ENCODE measurements at places on chromosomes 2 and 18.

- DNase-seq, result no peak
These were observed 89.6 kb downstream of the ITGB1BP1 start for GRCh38 chr2:9333591-9334171.

DNA sequence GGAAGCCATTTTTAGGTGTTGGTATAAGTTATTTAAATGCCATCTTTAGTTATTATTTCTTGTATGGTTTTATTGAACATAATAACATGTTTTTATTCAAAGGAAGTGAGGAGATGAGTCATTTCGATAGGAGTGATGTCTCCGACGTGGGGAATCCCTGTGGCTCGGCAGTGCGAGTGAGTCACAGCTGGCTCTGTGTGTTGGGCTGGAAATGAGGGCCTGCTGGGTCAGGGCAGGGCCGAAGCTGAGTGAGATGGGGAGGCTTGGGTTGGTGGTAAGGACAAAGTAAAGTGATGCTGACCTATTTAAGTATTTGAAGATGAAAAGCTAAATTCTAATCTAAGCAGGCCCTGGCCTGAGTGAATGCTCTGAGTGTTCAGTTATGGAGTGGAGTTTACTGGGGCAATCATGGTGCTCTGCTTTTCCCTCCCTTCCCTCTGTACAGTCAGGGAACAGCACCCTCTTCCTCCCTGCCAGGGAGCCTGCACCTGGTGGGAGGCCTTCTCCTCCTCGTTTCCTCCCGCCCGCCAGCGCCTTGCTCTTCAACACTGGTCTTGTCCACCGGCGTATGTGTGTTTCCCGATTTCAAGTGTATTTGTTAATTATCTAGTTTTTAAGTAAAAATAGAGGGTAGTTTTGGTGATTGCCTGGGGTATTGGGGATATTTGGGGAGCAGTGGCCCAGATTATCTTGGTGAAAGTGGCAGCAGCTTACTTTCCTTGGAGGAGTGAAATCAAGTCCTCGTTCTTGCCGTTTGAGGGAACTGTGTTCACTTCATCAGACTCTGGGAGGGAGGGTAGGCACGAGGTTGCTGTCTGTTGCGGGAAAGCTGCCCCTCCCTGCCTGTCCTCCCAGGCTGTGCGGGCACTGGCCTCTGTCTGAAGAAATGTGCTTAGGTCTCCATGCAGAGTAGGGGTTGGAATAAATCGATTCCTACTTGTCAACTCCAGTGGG lies 157.0 kb downstream of the LDLRAD4 start:
- peak; percentile 52 for DNase-seq

DNA sequence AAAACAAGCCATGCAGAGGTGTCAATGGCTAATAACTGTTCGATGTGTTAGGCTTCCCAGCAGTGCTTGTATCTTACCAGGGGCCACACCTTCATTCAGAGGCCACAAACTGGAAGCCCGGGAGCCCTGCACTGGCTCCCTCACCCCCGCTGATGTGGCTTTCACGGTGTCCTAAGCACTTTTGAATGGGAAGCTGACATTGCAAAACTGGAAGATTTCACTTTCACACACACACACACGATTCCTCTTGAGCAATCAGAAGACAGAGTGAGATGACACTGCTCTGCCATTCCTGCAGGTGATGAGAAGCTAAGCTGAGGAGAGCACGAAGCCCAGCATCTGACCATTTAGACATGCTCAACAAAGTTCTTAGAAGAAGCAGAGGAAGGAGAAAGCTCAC lies 8.6 kb upstream of the ZNF407 start:
- no peak for DNase-seq

DNA sequence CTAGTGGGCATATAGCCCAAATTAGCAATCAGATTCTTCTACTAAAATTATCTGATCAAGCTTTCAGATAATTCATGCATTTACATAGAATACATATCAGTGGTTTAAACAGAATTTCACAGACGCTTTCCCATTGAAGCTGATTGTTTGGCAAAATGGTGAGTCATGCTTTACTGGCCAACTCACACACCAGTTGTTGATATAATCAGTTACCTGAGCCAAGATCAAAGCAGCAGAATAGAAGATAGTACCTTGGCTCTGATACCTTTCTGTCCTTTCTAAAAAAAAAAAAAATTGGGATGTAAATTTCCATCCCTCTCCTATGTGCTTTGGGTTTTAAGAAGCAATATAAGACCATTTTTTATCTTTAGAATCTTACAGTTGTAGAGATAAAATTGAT lies 178.0 kb downstream of the MCFD2 start:
- no peak for DNase-seq

DNA sequence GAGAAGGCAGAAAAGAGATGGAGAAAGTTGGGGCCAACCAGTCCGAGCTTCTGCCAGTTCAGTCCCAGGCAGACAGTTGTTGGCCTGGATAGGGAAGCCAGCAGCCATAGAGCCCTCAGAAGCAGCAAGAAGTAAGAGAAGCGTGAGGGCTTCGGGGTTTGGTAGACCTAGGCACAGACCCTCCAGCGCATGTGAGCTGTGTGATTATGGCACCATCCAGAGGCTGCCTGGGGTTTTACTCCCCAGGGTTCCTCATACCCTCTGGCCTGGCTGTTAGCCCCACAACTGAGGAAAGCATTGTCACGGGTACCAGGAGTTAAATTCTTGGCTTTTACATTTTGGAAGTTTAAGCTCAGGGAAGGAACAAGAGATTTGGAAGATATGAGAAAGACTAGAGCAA lies 93.7 kb upstream of the RAB6C start:
- DNase-seq, result no peak

GRCh38 chr2:190903693-190904450 lies 23.3 kb downstream of the GLS start:
- no peak for DNase-seq

DNA sequence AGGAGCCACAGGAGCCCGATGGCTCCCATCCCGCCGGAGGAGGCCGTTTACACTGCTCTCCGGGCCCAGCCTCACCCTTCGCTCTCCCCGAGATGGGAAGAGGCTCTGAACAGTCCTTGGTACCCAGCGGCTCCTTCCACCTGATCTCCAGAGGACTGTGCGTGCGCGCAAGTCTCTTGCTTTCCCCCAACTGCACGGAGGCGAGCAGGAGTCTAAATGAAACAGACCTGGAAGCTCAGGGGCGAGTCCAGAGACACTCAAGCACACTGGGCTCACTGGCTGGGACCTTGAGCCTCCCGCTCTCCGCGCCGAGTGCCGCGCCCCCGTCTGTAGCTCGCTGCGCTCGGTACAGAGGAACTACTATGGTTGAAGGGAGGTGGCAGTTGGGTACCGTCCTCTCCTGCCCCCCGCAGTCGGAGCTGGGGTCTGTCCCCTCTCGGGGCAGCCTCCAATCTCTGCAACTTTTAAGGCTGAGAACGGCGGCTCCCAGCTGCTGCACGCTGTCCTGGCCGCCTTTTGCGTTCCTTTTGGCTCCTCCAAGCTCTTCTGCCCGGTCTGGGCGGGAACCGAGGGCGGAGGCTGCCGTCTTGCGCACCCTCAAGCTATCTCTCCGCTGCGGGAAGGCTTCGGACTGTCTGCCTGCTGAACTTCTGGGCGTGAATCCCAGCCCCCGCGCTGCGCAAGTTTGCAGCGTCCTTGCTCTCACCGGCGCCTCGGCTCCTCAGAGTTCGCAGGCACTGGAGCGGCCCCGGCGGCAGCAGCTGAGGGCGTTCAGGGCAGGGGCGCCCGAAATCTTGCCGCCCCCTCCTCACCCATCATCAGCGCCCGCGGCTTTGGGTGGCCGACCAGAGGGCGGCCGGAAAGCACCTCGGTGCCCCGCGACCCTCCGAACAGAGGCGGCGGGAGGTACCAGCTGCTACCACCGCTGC lies 491 bp downstream of the ALK start:
- DNase-seq, result no peak

- DNase-seq, result no peak
These were observed 4.2 kb upstream of the AP1S3 start for GRCh38 chr2:223841436-223842190.

GRCh38 chr2:218734190-218734975 lies 23.7 kb downstream of the TTLL4 start:
- no peak for DNase-seq

DNA sequence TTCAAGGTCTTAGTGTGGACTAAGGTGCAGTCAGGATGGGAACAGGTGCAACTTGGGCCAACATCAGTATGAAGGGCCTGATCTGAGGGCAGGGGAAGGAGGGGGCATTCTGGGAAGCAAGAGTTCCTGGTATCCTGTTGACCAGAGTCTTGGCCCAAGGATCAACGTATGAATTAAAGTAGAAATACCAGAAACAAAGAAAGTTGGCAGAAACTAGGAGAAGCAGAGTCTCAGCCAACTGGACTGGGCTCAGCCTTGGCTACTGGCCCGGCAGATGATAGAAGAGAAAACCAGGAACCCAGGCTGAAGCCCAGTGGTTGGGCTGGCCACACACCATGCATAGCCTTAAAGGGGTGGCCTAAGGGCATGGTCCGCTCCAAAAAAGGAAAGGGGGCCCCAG lies 2.3 kb downstream of the CETN1 start:
- DNase-seq, result no peak

DNA sequence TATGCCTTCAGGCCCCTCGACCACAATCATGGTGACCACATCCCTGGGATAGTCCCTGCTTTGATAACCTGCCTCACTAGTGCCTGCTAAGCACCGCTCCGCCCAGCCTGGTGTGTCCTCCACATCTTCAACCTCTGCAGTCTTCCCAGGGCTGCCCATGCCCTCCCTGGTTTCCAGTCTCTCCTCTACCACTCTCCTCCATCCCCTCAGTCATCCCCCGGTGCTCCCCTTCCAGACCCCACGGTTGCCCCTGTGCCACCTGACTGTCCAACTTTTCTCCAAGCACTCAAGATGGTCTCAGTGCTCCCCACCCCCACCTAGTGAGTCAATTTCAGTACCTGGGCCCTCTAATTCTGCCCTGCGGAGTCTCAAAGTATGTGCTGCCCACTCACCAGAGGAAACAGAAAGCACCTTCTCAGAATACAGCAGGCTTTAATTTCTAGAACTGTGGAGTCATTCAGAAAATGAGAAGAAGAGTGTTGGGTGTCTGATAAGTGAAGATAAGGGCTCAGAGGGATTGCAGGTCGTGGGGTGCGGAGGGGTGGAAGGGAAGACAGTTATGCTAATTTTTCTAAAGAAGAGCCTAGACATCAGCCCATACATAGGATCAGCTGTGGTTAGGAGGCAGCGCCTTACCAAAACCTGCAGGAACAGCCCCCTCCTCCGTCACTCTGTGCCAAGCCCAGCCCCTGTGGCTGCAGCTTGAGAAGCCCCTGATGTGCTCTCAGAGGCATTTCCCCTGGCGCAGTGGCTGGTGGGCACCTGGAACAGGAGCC lies 53.6 kb upstream of the CAB39 start:
- DNase-seq, result no peak

GRCh38 chr18:34709104-34709503 lies 994 bp upstream of the DTNA start:
- DNase-seq, result no peak

DNA sequence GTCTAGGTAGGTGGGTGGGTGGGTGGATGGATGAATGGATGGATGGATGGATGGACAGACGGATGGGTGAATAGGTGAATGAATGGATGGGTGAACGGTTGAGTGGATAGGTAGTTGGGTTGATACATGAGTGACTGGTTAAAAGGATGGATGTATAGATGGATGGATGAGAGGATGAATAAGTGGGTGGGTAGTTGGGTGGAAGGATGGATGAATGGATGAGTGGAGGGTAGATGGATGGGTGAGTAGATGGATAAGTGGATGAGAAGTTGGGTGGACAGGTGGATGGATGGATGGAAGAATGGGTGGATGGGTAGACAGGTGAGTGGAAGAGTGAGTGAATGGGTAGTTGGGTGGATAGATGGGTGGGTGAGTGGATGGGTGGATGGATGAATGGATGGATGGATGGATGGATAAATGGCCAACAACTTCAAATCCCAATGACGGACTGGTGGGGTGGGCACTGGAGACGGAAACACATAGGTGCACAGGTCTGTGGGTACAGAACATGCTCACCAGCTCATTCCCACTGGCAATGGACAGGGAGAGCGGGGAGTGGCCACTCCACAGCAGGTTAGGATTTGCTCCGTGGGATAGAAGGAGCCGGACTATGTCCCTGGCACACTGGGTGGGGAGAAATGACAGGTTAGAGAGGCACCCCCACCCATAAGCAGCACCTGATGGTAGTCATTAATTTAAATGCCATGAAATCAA lies 48.8 kb downstream of the ANKMY1 start:
- DNase-seq, result no peak

GRCh38 chr2:190746971-190747761 lies 98.3 kb downstream of the NAB1 start:
- DNase-seq, result no peak

GRCh38 chr2:191318037-191318728 lies 73.0 kb downstream of the MYO1B start:
- no peak for DNase-seq

- no peak for DNase-seq
These were observed 77.6 kb downstream of the MEP1B start for GRCh38 chr18:32267463-32267862.

GRCh38 chr2:176024083-176024482 lies 22.0 kb upstream of the LNPK start:
- no peak for DNase-seq

Data from GM12892 (cell line).